ENCODE measurements at places on chromosomes 7 and 10.

- DNase-seq = no peak
Measured at GRCh38 chr7:8601121-8601520, 167.7 kb downstream of the NXPH1 start.

GRCh38 chr10:73590881-73591799, at the start of gene USP54:
Gene USP54 (minus strand): TSS chr10:73591342. CDS start chr10:73575658, 15,684 bp downstream.
- DNase-seq = peak; percentile 7

DNA sequence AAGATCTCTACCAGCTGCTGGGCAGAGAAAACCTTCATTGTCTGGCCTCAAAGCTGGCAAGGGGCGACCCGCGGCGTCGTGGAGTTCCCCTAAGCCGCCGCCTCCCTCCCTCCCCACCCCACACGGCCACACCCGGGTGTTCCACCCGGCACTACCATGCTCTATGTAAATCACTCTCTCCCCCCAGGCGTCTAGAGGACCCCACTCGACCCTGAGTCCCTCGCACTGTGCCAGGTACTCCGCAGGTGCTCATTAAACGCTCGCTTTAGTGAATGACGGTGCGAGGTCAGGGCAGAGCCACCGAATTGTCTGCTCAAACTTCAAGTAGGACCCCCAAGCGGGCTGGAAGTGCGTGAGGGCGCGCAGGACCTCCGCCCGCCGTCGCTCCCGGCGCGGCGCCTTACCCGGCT, 628 bp downstream of the PARP12 start:
- no peak for DNase-seq

GRCh38 chr10:11113156-11113555, 95.5 kb downstream of the CELF2 start:
- DNase-seq = no peak

- no peak for DNase-seq
Measured at GRCh38 chr10:15345450-15345849, 25.6 kb downstream of the FAM171A1 start.

GRCh38 chr7:42964849-42965805, 33.0 kb downstream of the MRPL32 start:
- DNase-seq = no peak

DNA sequence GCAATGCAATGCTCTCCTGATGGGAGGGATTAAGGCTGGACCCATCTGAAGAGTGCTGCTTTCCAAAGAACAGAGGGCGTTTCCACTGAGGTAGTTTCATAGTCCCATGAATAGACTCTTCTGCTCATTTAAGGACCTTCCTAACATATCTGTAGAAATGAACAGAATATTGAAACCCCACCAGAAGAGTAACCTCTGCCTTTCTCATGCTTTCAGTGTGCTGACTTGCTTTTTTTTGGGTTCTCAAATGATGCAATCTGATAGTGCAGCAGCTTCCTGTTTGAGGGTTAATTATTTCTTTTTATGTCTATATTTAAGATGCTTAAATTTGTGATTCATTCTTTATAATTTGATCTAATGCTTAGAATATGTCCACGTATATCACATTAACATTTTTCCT, 82.2 kb downstream of the GATA3 start:
- DNase-seq = no peak

DNA sequence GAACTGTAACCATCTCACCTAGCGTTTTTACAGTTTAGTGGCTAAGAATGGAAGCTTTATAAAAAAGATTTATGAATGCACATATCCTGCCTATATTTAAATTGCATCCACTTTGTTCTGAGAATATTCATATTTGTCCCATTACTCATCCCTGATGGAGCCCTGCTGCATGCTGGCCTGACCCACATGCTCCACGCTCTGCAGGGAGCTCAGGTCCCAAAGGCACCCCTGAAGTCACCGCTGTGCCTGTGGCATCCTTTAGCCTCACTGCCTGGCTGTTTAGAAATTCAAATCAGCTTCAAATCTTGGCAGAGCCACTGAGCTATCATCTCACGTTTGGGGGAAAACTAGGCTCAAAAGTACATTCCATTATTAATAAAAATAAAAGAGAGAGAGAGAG, 24.4 kb downstream of the C10orf90 start:
- DNase-seq = no peak

DNA sequence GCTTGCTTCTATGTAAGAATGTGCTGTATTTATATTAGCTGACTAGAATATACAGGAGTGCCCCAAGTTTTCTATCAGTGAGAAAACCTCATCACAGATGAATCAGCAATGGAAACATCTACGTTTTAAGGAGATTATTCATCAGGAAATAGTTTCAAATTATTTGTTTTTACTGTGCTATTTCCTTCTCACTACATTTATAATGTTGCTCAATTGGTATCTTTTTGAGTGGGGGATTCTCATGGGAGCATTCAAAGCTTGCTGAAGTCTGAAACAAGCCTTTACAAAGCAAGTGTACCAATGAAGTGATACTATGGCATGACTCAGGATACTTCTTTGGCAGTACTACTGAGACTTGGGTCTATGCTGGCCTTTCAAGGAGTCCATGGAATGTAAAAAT, 191.1 kb upstream of the SLC26A5 start:
- no peak for DNase-seq

DNA sequence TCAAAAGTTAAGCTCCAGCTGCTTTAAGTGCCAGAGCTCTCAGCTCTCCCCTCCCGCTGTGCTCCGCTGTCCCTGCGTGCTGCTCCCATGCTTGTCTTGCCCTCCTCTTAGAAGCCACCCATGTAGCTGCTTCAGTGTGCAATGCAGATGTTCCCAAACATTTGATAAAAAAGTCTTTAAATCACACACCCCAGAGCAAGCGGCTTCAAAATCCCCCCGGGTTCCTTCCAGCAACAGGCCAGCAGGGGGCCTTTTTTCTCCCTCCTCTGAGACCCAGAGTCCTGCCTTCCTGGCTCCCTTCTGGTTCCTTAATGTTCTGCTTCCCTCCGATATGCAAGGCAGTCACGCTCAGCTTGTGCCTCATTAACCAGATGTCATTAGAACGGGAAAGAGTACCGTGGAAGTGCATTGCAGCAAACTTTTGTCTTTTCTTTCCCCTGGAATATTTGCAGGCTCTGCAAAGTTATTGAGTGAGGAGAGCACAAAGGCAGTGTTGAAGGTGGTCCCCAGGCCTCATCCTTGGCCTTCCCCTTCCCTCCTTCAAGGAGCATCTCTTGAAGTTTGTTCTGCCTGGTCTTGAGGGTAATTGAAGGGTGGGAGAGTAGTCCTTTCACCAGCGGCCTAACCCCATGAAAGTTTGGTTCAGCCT, 25.5 kb downstream of the LDB3 start:
- no peak for DNase-seq

GRCh38 chr7:51256209-51256781, 60.3 kb downstream of the COBL start:
- DNase-seq = peak; percentile 78

DNA sequence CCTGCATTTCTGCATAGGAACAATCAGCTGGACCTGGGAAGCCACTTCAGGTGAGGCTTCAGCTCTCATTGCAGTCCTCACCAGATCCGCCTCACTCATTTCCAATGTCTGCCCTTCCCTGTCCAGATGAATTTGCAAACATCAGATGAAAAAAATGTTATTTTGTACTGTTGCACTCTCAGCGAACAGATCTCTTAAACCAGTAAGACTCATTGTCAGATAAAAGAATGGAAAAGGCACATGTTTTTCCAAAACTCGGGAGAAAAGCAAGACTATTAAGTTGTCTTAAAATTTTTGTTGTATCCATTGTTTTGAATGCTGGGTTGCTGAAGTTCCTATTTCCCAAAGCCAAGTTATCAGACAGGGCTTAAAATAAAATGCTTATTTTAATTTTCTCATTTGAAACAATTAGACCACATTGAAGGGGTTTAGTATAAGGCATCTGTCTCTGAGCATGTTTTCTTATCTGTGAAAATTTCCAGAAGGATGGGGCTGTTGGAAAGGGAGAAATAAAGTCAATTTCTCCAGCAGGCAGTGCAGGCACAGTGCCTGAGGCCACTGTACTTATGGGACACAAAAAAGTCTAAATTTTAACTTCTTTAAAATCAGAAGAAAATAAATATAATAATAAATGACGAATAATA, 396.8 kb downstream of the KCNMA1 start:
- no peak for DNase-seq

DNA sequence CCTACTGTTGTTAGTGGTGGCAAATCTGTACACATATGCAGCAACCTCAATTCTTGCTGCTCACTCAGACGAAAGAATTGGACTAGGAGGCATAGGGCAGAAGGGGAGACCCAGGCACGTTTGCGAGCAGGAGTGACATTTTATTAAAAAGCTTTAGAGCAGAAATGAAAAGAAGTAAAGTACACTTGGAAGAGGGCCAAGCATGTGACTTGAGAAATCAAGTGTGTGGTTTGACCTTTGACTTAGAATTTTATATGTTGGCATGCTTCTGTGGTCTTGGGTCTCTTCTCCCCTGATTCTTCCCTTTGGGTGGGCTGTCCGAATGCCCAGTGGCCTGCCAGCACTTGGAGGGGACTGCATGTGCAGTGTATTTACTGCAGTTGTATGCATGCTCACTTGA, 205.5 kb upstream of the SEMA3D start:
- no peak for DNase-seq

DNA sequence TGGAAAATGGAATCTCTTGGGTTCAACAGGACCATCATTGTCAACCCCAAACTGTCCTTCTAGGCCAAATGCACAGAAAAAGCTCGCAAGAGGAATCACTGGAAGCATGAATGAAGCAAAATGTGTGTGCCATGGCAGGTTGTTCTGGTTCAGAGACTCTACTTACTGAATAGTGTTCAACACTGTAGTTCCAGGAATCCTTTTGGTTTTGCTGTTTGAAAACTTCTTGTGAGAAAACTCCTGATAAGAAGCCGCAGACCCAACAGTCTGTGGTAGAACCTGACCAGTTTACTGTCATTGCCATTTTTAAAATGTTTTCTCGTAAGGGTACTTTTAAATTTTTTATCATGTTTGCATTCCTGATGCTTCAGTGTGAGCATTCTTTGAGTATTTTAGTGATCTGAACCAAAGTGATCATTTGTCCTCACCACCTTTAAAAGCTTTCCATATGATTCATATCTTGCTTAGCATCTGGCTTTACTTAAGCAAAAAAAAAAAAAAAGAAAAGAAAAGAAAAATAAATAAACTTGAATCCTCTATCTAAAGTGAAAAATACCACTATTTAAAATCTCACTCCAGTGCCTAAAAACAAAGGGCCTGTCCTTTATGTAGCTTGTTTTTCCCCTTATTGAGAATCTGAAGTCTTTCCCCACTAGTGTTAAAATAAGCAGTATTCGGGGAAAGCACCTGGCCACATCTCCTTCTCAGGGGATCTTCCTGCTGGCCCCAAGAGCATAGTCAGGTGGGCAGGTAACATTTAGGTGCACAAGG, 92.4 kb downstream of the WNT2 start:
- no peak for DNase-seq

DNA sequence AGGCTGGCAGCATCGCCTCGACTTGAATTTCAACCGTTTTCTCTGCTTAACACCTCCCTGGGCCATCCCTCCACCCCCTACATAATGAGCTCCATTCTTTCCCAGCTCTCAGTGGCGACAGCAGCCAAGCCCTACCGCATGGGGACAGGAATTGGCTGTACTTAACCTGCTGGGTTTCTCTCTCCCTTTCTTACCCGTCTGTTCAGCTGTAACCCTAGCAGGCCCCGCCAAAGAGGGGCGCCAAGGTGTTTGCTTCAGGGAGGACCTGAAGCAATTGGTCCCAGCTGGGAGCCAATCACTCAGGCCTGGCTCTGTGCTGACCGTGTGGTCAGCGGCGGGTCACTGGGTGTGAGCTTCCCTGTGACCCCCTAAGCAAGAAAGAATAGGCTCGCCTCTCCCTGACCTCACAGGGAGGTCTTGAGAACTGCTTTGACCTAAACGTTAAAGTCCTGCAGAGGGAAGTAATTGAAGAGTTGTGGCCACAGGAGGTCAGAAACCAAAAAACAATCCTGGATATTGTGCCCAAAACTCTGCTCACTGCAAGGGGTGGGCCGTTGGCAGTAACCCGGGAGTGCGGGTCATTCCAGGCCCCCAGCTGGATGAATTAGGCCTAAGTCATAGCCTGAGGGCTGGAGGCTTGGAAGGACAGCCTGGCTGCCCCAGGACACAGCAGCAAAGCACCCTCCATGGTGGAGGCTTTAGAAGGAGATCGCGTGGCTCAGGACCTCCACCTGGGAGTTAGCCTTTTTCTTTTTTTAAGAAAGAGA, 114.6 kb downstream of the ITIH5 start:
- no peak for DNase-seq

- DNase-seq = peak; percentile 27
Measured at GRCh38 chr10:13371897-13372470, 23.9 kb upstream of the SEPHS1 start.

DNA sequence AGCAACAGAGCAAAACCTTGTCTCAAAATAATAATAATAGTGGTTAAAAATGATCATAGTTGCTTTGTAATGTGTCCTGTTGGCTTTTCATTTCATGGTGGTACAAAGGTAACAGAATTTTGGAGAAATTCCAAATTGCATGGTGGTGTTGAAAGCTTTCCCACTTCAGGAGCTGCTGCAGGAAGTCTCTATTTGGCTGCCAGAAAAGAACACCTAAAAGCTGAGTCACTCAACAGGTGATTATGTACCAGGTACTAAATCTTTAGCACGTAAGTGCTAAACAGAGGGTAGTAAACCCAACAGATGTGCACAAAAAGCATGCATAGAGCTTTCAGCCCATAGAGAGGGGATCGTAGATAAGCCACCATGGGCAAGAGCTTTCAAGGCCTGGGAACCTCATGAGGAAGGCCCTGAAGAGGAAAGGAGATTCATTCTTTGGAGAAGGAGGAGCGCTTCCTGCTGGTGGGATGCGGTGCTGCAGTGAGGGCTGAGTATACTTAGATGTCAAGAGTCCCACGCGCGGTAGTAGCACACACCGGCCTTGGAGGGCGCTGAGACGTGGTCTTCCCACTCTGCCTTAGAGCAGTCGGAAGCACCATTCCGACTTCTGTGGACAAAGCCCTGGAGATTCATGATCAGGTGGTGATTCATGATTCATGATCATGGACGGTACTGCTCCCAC, 118.7 kb downstream of the RALA start:
- DNase-seq = no peak

GRCh38 chr7:134963036-134963435, 23.3 kb upstream of the AGBL3 start:
- DNase-seq = no peak

- DNase-seq = no peak
Measured at GRCh38 chr7:44445986-44446671, 44.3 kb downstream of the NUDCD3 start.

- DNase-seq = no peak
Measured at GRCh38 chr7:69185170-69185569, 413.1 kb upstream of the AUTS2 start.

GRCh38 chr10:31594347-31594873, 275.4 kb downstream of the ZEB1 start:
- no peak for DNase-seq

GRCh38 chr10:100805543-100806355, 60.4 kb downstream of the PAX2 start:
- DNase-seq = no peak

GRCh38 chr7:24462984-24463383, 110.3 kb upstream of the PALS2 start:
- DNase-seq = no peak

DNA sequence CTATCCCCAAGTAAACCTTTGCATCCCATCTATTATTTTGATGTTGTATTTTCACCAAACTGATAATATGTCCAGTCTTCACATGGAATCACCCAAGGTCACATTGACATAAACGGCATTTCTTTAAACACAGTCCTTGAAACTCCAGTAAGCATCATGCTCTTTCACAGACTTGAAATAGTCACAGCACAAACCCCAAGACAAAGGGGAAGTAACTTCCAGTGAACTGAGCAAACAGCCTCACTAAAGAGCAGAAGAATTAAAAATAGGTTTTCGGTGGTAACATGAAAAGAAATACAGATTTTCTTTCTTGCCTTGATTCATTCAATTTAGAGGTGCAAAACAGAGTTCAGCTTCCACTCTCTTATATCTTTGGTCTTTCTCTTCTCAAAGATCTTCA, 253.7 kb downstream of the SFMBT2 start:
- DNase-seq = no peak
